GF-D8 (cell line): ENCODE measurements at places on chromosomes 5 and 9.

- no peak for DNase-seq
These were observed 4.5 kb downstream of the TMEM215 start for GRCh38 chr9:32787816-32788215.

DNA sequence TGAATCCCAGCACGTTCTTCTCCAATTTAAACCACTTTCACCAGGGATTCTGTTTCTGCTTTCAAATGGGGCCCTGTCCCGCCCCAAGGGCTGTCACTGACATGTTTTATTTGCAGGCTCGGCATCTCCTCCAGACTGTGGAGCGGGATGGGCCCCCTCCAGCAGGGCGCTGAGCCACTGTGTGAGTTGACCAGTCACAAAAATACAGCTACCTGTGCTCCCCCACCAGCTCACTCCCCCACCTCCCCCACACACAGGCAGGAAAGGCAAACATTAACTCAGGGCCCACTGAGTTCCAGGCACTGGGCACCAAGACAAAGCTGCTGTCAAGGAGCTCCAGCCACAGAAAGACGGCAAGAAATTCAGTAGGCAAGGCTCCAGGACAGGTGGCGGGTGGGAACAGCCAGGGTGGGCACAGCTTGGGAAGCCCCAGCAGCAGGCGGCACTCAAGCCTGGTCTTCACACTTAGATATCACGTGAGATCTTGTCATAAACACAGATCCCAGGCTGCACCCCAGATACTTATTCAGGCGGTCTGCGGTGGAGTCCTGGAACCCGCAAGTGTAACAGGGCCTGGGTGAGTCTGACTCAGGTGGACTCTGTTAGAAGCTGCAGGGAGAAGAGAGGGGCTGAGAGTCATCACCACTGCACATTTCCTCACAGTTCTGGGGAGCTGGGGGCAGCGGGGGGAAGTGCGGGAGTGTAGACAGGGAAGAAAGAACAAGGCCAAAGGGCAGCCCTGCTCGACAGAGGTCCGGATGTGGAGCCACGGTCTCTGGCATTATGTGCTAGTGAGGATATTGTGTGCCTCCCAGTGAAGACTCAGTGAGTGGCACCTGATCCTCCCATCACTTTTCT lies 44.7 kb downstream of the OR2V1 start:
- no peak for DNase-seq

GRCh38 chr5:128318691-128319090 lies 219.4 kb downstream of the FBN2 start:
- DNase-seq = no peak

DNA sequence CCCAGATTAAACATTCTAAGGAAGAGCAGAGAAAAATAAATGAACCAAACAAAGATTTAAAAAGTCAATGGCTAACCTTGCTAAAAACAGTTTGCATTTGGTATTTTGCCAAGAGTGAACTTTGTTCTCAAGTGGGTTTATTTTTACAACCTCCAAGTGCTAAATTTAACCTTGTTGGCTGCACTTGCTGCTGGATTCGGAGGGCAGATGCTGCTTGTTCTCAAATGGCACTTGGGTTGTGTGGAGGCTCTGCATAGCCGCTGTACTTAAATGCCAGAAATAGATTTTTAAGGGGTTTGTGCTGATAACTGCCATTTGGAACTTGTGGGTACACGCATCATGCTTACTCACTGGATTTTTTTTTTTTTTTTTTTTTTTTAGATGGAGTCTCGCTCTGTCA lies 13.3 kb upstream of the SPATA24 start:
- DNase-seq = no peak

DNA sequence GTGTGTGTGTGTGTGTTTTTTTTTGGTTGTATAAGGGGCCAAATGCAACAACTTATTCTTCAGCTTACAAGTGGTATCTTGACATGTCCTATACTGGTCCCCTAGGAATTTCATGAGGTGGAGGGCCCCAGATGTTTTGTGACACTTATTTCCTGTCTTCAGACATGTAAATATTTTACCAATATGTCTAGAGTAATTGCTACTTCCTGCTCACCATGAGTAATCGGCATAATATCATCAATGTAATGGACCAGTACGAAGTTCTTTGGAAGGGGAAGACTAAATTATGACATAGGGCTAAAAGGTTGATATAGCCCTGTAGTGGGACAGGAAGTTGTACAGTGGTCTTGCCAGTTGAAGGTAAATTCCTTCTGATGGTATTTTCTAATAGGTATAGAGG lies 3.7 kb upstream of the OTULIN start:
- no peak for DNase-seq

DNA sequence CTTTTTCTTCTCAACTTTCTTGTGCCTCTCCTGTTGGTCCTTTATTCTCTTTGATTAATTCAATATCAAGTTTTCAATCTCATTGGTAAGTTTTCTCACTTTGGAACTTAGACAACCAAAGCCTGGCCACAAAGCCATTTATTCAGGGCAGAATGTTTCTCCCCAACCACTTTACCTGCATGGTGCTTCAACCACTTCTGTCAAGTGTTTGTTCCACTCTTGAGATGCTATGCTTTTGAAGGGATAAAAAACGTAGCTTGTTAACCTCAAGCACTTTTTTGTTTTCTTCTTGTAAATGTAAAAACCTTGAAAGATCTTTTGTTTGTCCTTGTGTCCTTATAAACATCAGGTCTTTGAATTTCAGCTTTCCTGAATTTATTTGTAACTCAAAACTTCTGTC lies 966.7 kb downstream of the MAT2B start:
- DNase-seq = no peak

GRCh38 chr9:134626571-134627416 lies 14.8 kb upstream of the COL5A1 start:
- no peak for DNase-seq

GRCh38 chr9:70802758-70803436 lies 318.5 kb downstream of the TRPM3 start:
- no peak for DNase-seq

DNA sequence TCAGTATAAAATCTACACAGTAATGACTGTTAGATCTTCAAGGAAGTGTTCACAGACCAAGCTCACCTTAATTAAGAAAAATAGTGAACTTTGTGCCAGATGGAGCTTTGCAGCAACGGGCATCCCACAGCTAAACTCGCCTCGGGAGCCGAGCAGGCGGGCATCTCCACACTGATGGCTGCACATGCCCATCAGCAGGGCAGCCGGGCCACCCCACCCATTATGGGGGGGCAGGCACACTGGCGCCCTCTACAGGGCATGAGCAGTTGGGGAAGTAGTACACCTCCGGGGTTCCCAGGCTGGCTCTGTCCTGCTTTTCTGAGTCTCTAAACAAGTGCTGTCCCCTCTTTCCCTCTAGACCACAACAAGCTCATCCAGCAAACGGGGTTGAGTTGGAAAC lies 21.6 kb downstream of the ANKS6 start:
- no peak for DNase-seq

GRCh38 chr9:119078015-119078414 lies 291.2 kb downstream of the BRINP1 start:
- no peak for DNase-seq

DNA sequence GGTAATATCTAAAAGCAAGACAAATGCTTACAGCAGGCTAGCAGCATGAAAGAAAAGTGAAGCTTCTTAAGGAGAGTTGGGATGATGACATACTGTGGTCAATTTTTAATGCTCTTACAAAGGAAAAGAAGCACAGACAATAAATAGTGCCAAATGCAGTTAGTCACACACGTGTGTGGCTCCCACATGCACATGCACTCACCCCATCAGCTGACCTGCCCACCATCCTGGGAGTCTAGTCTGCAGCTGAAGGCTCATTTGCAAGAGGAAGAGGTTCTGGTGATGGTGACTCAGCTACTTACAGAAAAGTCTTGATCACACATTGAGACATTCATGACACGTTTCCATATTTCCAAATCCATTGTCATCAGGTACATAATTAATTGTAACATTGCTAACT lies 129.3 kb downstream of the MRPL36 start:
- DNase-seq = no peak

DNA sequence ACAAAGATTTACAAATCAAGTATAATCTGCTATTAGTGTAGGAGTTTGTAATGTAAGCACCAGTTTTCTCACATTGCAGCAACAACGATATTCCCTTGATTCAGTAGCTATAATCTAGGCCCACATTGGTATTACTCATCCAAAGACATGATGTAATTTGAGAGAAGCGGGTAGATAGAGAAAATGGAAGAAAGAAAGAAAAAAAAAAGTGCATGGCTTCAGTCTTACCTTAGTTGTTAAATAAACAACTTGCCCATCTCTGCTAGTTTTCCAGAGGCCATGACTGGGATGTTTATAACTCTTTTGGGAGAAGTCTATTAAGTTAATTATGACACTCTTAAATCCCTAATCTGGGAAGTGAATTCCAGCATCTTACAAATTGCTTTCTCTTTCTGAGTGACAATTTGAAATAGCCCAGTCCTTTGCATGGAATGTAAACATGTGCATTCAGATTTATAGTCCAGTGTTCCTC lies 2.8 kb downstream of the MELK start:
- DNase-seq = no peak

- DNase-seq = no peak
These were observed 479.0 kb downstream of the CAAP1 start for GRCh38 chr9:26413611-26414010.

GRCh38 chr5:59362438-59362837 lies 531.1 kb downstream of the PDE4D start:
- no peak for DNase-seq

DNA sequence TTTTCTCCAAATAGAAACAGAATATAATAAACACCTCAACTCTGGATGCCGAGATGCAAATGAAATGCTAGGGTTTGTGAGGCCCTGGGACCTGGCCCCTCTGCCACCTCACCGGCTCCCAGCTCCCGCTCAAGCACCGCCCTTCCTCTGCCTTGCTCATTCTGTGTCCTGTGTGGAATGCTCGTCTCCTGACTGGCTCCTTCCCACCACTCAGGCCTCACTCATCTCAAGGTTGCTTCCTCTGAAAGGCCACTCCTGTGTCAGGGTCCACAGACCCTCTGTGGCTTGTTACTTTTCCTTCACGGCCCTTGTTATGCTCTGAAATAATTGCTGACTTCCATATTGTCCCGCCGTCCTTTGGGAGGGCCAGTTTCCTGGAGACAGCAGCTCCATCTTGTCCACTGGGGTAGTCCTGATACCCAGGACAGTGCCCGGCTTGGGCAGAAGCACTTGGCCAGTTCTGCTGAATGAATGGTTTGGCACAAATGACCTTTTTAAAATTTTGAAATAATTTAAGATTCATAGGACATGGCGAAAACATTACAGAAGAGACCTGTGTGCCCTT lies 15.4 kb downstream of the RNF44 start:
- DNase-seq = no peak

DNA sequence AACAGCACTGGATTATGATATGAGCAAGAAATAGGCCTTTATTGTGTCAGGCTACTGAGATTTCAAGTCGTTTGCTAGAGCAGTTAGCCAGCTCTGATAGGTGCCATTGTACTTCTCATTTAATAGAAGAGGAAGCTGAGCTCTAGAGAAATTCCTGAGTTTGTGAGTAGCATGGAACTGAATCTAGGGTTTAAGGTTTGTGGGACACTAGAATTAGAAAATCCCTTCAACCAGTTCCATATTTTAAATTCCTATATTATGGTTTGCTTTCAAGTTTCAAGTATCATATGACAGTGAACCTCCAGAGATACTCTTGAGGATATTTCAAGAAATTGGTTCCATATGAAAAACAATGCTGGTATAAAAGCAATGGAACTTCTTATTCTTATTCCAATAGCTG lies 87.6 kb downstream of the ANKRD55 start:
- DNase-seq = no peak

- no peak for DNase-seq
These were observed 47.2 kb upstream of the PITX1 start for GRCh38 chr5:135081240-135081639.

DNA sequence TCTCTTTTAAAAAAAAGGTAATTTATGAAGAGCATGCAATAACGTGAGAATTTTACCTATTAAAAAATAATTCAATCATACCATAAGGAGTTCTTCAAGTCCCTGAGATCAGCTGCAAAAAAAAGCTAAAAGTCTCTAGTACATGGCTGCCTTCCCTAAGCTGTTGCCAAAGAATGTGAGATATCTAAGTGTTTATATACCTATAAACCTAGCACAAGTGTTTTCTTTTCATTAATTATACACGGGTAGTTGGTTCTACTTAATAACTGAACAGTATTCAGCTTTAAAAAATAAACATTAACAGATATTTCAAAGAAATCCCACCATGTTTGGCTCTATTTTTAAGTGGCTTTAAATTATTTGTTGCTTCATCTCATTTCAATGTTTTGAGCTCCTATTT lies 25.9 kb downstream of the FNBP1 start:
- no peak for DNase-seq

- no peak for DNase-seq
These were observed 122.4 kb downstream of the MVB12B start for GRCh38 chr9:126448865-126449577.

GRCh38 chr9:94625835-94626234 lies 13.5 kb downstream of the FBP1 start:
- no peak for DNase-seq

DNA sequence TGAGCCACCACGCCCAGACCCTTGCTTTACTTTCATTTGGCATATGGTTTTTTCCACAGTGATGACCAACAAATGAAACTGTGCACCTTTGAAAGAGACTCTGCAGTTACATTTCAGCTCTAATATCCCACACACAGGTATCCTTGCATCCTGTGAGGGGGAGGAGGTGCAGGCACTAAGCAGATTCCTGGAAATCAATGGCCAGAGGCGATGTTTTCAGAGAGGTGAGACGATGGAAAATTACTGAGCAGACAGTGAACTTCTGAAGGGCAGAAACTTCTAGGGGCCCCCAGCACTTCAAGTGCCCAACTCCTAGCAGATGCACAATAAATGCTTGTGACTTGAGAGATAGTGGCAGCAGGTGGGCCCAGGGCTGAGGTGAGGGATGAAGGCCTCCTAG lies 29.8 kb upstream of the GNE start:
- no peak for DNase-seq

GRCh38 chr5:73118391-73118973 lies 1.9 kb upstream of the TMEM171 start:
- DNase-seq = no peak

- DNase-seq = no peak
These were observed 106.6 kb upstream of the PITX1 start for GRCh38 chr5:135140446-135141204.

- DNase-seq = no peak
These were observed 828 bp downstream of the ZSWIM6 start for GRCh38 chr5:61332851-61333320.

- DNase-seq = no peak
These were observed 86.0 kb upstream of the RASGRF2 start for GRCh38 chr5:80874162-80874561.

DNA sequence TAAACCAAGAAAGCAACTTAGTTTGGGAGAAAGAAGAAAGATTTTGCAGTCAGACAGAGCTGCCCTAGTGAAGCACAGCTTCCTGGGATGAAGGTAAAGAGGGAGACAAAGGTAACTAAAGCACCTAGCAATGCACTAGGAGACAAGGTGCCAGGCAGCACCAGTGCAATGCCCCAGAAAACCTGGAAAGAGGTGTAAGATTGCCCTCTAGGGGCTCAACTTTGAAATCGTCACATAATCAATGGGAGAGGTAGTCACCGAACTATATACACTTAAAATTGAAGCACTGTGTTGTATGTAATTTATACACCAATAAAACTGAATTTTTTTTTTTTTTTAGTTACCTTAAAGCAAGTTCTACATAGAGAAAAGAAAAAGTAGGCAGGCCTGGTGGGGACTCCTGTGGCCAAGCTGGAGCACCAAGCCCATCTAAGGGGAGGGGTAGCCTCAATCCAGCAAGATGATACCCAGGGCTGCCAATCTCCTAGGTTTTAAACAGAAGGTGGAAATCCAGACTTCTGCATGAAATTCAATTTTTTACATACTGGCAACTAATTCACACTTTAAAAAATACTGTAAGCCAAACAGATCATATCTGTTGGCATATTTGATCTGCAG lies 48.2 kb downstream of the CDK5RAP2 start:
- no peak for DNase-seq

- no peak for DNase-seq
These were observed 83.9 kb downstream of the TRPM3 start for GRCh38 chr9:71037521-71037920.
